Esophagus squamous epithelium (tissue), 5 donors: ENCODE measurements at places on chromosomes 4 and X. TPM values are rescaled to one million over a fixed set of nuclear protein-coding genes. Genes with fewer than 3 reads are reported as not detected.

DNA sequence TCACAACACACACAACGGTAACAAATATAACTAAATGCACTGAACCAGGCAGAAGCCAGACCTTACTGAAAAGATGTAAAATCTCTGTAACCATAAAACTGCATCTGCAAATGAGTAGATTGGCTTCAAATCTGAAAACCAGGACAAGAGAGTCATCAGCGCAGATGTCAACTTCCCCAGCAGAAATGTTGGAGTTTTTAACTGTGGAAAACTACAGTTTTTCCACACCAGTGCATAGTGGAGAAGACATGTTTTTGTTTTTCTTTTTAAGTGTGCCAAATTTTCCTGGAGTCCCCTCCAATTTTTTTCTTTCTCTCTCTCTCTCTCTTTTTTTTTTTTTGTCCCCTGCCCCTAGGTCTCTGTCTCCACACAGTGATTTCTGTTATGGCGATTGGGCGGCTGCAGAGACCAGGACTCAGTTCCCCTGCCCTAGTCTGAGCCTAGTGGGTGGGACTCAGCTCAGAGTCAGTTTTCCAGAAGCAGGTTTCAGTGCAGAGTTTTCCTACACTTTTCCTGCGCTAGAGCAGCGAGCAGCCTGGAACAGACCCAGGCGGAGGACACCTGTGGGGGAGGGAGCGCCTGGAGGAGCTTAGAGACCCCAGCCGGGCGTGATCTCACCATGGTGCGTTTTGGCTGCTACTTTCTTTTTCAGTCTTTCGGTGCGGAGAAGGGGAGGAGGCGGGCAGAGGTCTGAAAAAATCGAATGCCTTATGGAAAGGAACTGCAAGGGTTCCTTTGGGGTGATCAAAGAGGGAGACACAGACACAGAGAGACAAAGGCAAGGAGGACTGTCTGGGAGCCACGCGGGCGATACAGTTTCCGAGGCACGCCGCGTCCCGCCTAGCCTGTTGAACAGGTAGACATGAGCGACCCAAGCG is at the start of gene GUCY1A1:
GUCY1A1 (plus strand) TSS at position 505 of the 878 bp plus-strand sequence. CDS start 30,020 bp downstream, outside the sequence.
- peak within 1 kb of the TSS; percentile 81 for H3K4me3 ChIP-seq
- H3K27ac ChIP-seq = peak within 1 kb of the TSS; percentile 90
- DNase-seq = no peak
- no peaks in the 10 kb centered on the region for H3K36me3 ChIP-seq
- H3K27me3 ChIP-seq = no peaks in the 10 kb centered on the region

DNA sequence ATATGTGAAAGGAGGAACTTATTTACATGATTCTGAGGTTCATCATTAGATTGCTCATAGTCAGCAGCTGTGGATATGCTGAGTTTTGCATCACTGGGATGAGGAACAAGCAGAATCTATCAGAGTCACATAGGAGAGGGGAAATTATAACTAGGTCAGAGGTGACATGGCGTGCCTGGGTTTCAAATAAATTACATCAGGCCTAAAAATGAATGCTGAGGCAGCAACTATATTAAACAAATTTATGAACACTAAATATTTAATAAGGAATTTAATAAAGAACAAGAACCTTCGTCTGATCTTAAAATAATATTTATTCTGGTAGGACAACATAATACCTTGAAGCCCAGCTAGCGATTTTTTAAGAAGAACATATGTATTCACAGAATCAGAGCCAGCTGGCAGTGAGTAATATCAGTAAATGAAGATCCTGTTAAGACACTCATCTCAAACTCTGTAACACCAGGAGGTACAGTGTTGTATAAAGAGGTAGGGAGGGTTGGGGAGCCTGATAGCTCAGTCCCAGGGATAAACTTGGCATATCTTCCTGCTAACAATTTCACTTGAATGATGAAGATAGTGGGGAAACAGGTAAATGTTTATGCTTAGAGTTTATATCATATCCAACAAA is 60.9 kb upstream of the HS3ST1 start:
- H3K27ac ChIP-seq = no peak overlapping the region
- H3K27me3 ChIP-seq = no peaks in the 10 kb centered on the region
- no peak overlapping the region for H3K4me3 ChIP-seq
- no peak for DNase-seq
- H3K4me1 ChIP-seq = peaks cover 6% of the 10 kb centered on the region

STBD1 gene
- 2.7 TPM for total RNA-seq

DNA sequence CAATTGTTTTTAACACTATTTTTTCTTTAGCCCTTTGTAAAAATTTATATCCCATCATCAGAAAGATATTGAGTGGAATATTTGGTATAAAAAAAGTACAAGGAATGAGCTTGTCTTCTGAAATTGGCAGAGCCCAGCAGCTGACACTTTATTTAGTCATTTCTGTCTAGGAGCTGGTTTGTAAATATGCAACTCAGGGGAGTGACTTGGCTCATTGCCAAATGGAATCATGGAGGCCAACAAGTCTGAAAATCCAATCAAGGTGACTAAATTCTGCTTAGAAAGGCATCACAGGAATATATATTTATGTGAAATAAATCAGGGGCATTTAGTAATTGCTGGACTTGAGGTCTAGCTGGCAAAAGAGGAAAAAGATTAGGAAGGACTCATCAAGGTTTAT is 74.4 kb downstream of the OTC start:
- no peak for DNase-seq
- no peaks in the 10 kb centered on the region for H3K4me1 ChIP-seq
- H3K27me3 ChIP-seq = no peaks in the 10 kb centered on the region
- no peak overlapping the region for H3K4me3 ChIP-seq
- H3K27ac ChIP-seq = no peak overlapping the region

GAGE12E gene
- total RNA-seq = not detected

- no peak overlapping the region for H3K27ac ChIP-seq
- no peak for DNase-seq
- no peaks in the 10 kb centered on the region for H3K27me3 ChIP-seq
- no peak overlapping the region for H3K4me3 ChIP-seq
Measured at GRCh38 chr4:134862116-134862515, 660.5 kb upstream of the PABPC4L start.

DNA sequence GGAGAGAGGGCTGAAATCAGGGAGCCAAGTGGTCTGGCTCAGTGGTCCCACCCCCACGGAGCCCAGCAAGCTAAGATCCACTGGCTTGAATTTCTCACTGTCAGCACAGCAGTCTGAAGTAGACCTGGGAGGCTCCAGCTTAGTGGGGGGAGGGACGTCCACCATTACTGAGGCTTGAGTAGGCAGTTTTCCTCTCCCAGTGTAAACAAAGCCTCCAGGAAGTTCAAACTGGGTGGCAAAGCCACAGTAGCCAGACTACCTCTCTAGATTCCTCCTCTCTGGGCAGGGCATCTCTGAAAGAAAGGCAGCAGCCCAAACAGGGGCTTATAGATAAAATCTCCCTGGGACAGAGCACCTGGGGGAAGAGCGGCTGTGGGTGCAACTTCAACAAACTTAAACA is 88.1 kb downstream of the NPFFR2 start:
- no peak overlapping the region for H3K27ac ChIP-seq
- no peaks in the 10 kb centered on the region for H3K36me3 ChIP-seq

- DNase-seq = no peak
- H3K4me3 ChIP-seq = no peak overlapping the region
- no peak overlapping the region for H3K27ac ChIP-seq
- H3K27me3 ChIP-seq = no peaks in the 10 kb centered on the region
- H3K4me1 ChIP-seq = no peaks in the 10 kb centered on the region
Measured at GRCh38 chr4:168451331-168451730, 29.0 kb downstream of the DDX60L start.
